Heart left ventricle (tissue), 16 donors: ENCODE measurements at places on chromosomes 6 and 20.

- no peak overlapping the region for H3K27ac ChIP-seq
- no peak for DNase-seq
- H3K4me1 ChIP-seq = peaks cover 18% of the 10 kb centered on the region
- H3K4me3 ChIP-seq = no peak overlapping the region
- H3K27me3 ChIP-seq = no peaks in the 10 kb centered on the region
- no peaks in the 10 kb centered on the region for H3K36me3 ChIP-seq
Measured at GRCh38 chr6:108407904-108408827, 113.3 kb downstream of the AFG1L start.

GRCh38 chr6:15259766-15260098, 13.9 kb downstream of the JARID2 start:
- no peak overlapping the region for H3K4me3 ChIP-seq
- no peaks in the 10 kb centered on the region for H3K27me3 ChIP-seq
- no peaks in the 10 kb centered on the region for H3K36me3 ChIP-seq
- no peak overlapping the region for H3K27ac ChIP-seq
- no peak for DNase-seq

DNA sequence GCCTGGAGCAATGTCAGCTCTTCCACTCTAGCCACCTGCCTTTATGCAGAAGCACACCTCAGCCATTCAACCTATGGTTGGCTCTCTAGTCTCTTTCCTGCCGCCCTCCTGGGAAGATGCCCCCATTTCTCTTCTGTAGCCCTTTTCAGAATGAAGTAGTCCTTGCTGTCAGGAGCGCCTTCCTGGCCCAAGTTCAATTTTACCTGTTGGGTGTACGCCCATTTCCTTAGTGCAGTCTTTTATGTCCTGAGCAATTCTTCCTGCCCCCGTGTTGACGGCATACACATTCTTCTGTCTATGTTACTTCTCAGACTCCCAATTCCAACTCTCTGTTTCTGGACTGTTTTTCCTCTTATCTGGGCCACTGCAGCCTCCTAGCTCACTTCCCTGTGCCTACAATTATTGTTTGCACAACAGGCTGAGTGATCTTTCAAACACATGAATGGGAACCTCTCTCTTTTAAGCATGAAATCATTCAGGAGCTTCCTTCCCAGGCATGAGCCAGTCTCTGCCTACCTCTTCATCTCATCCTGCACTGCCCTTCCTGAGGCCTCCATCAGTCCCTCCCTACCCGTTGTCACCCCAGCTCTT, 389.2 kb downstream of the CD83 start:
- no peak for DNase-seq
- H3K27me3 ChIP-seq = no peaks in the 10 kb centered on the region
- no peaks in the 10 kb centered on the region for H3K36me3 ChIP-seq

DNA sequence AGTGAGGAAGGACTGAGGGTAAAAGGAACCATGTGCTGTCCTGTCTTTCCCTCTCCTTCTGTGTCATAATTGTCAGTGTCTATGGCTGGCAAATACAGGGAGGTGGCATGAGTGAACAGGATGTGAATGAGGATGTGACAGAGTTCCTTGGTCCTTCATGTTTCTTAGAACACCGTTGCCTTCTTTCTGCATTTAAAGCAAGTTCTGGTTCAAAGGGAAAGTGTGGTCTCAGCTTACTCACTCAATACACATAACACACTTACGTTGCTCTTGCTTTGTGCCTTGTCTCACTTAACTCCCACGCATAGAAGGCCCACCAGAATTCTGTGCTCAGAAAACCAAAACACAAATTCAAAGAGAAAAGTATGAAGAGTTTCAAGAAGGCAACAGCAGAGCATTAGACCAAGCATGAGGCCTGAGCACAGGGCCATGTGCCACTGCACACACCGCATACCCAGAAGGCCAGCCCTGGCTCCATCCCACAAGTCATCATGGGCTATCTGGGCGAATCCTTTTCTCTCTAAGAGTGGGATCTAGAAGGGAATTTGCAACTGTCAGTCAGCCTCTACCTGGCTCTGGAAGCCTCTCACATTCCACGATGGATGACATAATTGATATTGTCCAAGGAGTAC, 38.9 kb upstream of the SAYSD1 start:
- no peak for DNase-seq
- no peak overlapping the region for H3K27ac ChIP-seq
- no peaks in the 10 kb centered on the region for H3K27me3 ChIP-seq
- H3K4me3 ChIP-seq = no peak overlapping the region
- H3K4me1 ChIP-seq = no peaks in the 10 kb centered on the region
- H3K36me3 ChIP-seq = no peaks in the 10 kb centered on the region

DNA sequence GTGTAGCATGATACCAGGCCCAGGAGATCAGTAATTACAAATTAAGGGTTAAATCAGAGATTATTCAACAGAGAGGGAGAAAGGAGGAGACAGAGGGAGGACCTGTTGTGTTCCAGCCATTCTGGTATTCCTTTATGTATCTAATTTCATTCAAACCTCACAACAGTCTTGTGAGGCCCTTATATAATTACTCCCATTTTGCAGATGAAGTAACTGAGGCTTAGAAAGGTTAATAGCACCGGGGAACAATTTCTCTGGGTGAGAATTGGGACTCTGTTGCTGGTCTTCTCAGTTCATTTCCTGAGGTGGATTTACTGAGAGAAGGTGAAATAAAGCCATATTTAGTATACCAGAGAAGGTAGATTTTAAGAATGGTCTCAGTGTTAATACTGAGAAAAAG, 66.6 kb downstream of the C6orf52 start:
- H3K4me3 ChIP-seq = no peak overlapping the region
- H3K4me1 ChIP-seq = no peaks in the 10 kb centered on the region
- H3K27me3 ChIP-seq = no peaks in the 10 kb centered on the region
- H3K27ac ChIP-seq = no peak overlapping the region

GRCh38 chr6:127219869-127220268, 46.8 kb upstream of the RNF146 start:
- H3K27ac ChIP-seq = no peak overlapping the region
- no peaks in the 10 kb centered on the region for H3K4me1 ChIP-seq
- no peaks in the 10 kb centered on the region for H3K27me3 ChIP-seq
- no peaks in the 10 kb centered on the region for H3K36me3 ChIP-seq

DNA sequence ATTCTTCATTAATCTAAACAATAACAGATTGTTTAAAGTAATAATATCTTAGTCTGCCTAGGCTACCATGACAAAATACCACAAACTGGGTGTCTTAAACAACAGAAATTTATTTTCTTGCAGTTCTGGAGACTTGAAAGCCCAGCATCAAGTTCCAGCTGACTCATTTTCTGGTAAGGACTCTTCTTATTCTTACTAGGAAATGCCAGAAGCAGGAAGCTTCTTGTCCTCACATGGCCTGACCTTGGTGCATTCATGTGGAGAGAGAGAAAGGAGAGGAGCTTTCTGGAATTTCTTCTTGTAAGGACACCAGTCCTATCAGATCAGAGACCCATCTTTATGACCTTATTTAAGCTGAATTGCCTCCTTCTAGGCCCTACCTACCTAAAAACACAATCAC, 110.5 kb downstream of the ANKRD60 start:
- no peak for DNase-seq
- no peak overlapping the region for H3K27ac ChIP-seq
- H3K36me3 ChIP-seq = no peaks in the 10 kb centered on the region
- H3K27me3 ChIP-seq = no peaks in the 10 kb centered on the region
- H3K4me1 ChIP-seq = peaks cover 5% of the 10 kb centered on the region
- H3K4me3 ChIP-seq = no peak overlapping the region

DNA sequence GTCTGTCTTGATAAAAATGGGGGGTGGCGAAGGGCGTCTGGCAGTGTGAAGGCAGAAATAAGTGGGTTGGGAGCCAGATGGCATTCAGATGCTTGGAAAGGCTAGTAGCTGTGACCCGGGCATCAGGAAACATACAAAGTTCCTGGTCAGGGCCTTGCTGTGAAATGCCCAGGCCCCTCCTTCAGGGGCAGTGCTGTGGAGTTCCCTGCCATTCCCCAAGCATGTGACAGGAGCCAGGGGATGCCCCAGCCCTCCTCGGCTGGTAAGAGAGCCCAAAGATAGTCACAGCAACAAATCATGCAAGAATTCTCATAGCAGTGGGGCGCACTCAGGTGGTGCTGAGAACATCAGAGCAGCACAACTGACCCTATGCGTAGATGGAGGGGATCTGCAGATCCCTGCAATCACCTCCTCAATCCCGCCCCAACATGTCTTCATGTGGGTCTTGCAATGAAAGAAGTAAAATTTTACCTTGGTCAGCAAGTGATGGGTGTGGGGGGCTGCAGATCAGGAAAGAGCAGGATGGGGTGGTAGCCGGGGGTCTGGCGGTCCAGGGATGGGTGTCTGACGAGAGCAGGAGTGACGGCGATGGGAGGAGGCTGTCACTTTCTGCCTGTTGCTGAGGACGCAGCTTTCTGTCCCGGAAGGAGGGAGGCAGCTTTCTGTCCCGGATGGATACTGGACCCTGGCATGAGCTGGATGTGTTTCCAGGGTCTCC, 39.5 kb downstream of the SLC22A1 start:
- H3K27me3 ChIP-seq = no peaks in the 10 kb centered on the region
- no peak overlapping the region for H3K27ac ChIP-seq
- H3K4me1 ChIP-seq = no peaks in the 10 kb centered on the region

DNA sequence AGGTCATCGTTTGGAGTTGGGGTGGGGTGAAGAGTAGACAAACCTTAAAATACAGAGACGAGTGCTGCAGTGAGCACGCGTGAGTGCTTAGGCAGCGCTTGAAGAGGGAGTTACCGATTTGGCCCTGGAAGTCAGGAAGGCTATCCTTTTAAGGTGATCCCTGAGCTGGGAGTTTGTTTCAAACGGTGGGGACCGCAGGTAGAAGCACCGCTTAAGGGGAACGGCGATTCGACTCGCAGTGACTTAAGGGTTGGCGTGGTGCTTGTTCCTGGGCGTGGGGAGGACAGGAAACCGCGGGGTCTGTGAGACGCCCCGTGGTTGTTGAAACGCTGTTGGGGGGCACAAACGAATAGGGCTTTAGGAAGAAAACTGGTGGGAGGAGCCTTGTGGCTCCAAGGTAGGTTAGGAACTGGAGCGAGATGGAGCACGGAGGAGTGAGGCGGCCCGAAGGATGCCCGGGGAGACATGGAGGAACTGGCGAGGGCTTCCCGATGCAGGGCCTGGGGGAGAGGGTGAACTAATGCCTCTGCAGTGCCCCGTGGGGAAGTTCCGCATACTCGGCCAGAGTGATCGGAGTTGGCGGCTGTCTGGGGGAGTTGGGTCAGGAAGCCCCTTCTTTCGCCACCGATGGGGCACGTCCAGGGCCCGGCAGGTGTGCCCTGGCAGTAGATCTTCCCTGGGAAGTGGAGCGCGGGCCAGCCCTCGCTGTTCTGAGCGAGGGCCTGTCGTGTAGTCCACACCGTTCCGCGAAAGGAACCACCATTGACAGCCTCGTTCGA, 1.3 kb upstream of the CDYL start:
- H3K4me1 ChIP-seq = peaks cover 20% of the 10 kb centered on the region
- no peaks in the 10 kb centered on the region for H3K27me3 ChIP-seq
- peak overlapping the region; percentile 38 for H3K27ac ChIP-seq
- H3K4me3 ChIP-seq = peak overlapping the region; percentile 51

GRCh38 chr6:17334265-17334664, 53.1 kb downstream of the RBM24 start:
- H3K4me1 ChIP-seq = no peaks in the 10 kb centered on the region
- H3K27me3 ChIP-seq = no peaks in the 10 kb centered on the region
- H3K27ac ChIP-seq = no peak overlapping the region
- H3K4me3 ChIP-seq = no peak overlapping the region
- no peak for DNase-seq
- no peaks in the 10 kb centered on the region for H3K36me3 ChIP-seq

DNA sequence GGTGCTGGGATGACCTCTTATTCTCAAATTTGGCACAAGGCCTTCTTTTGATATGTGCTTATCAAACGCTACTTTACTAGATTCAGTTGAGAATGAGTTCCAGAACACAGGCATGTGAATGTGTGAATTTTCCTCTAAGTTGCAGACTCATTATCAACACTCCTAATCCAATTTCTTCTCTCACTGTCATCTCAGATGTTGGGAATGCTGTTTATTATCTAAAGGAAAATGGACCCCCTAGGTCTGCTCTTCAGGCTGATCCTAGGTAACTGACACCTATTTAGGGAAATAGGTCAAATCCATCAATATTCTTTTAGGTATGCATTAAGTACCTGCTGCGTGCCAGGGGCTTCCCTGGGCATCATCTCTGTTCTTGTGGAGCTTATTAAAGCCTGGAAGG, 215.0 kb upstream of the NOX3 start:
- no peaks in the 10 kb centered on the region for H3K36me3 ChIP-seq
- H3K27ac ChIP-seq = no peak overlapping the region
- H3K4me3 ChIP-seq = no peak overlapping the region
- no peaks in the 10 kb centered on the region for H3K4me1 ChIP-seq
- no peaks in the 10 kb centered on the region for H3K27me3 ChIP-seq

GRCh38 chr6:53628354-53629119, 37.0 kb downstream of the KLHL31 start:
- no peak overlapping the region for H3K4me3 ChIP-seq
- H3K27me3 ChIP-seq = no peaks in the 10 kb centered on the region
- no peak for DNase-seq

- H3K27ac ChIP-seq = no peak overlapping the region
- no peak for DNase-seq
- no peaks in the 10 kb centered on the region for H3K4me1 ChIP-seq
- no peak overlapping the region for H3K4me3 ChIP-seq
- H3K36me3 ChIP-seq = no peaks in the 10 kb centered on the region
- H3K27me3 ChIP-seq = peaks cover 5% of the 10 kb centered on the region
Measured at GRCh38 chr20:61105395-61105794, 146.7 kb upstream of the CDH4 start.

- no peak overlapping the region for H3K27ac ChIP-seq
- DNase-seq = no peak
- H3K4me1 ChIP-seq = no peaks in the 10 kb centered on the region
- no peak overlapping the region for H3K4me3 ChIP-seq
Measured at GRCh38 chr6:165843121-165843520, 180.1 kb upstream of the PDE10A start.

DNA sequence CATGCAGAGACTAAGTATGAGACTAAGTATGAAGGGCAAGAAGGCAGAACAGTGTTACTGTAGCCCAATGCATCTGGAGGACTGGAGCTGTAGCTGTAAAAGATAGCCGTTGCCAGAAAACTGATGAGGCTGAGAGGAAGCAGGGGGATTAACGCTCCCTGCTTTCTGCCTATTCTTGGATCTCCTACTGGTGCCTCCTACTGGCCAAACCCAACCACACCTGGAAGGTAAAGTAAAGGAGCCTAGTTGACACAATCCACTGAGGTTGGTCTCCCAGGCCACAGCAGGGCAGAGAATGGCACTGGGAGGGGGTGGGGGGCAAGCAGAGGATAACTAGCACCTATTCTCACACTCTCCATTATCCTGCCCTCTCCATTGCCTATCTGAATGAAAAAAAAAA, 105.0 kb upstream of the MRPS10 start:
- DNase-seq = no peak
- no peaks in the 10 kb centered on the region for H3K36me3 ChIP-seq
- no peaks in the 10 kb centered on the region for H3K27me3 ChIP-seq
- H3K4me1 ChIP-seq = no peaks in the 10 kb centered on the region
- no peak overlapping the region for H3K27ac ChIP-seq

- no peaks in the 10 kb centered on the region for H3K36me3 ChIP-seq
- DNase-seq = no peak
- no peaks in the 10 kb centered on the region for H3K4me1 ChIP-seq
- no peak overlapping the region for H3K4me3 ChIP-seq
- H3K27me3 ChIP-seq = no peaks in the 10 kb centered on the region
Measured at GRCh38 chr6:36944650-36945049, 9.9 kb upstream of the PI16 start.
